ENCODE measurements at places on chromosomes 4 and X.

GRCh38 chr4:179797738-179798137 lies 2355.5 kb upstream of the AGA start:
- DNase-seq: no peak

GRCh38 chr4:115944146-115944905 lies 830.9 kb upstream of the NDST4 start:
- DNase-seq: no peak

DNA sequence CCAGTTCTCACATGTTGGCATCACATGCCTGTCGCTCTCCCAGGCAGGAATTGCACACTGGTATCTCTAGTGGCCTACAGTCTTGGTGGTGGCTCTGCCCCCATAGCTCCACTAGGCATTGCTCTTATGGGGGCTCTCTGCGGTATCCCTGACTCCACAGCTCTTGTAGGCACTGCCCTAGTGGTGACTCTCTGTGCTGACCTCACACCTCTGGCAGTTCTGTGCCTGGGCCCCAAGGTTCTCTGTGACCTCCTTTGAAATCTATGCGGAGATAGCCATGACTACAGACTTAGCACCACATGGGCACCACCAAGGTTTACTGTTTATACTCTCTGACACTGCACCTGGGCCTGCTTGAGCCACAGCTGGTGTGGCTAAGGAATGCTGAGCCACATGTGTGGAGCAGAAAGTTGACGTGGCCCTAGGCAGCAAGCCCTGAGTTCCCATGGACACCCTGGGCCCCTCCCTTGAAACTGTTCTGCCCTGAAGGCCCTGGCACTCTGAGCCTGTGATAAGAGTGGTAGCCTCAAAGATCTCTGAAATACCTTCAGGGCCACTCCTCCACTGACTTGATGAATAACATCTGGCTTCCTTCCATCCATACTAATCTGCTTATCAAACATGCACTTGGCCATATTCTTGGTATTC lies 8.0 kb downstream of the SLC9B1 start:
- no peak for DNase-seq

- no peak for DNase-seq
Measured at GRCh38 chr4:84597450-84597849, 14.5 kb downstream of the CDS1 start.

DNA sequence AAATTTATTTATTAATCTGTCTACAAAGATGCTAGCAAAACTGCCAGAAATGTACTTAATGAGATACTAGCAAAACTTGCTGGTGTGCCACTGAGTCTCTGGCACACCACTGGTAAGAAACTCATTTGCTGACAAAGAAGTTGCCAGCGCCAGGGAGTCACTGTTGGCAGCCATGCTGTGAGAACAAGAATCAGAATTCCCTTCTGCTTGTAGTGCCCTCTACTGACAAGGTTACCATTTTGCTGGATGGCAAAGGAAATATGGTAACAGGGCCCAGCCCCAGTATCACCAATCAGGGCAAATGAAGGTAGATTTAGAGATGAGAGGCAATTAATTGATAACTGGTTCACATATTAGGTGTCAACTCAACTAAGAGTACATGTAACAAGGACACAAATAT lies 750.1 kb upstream of the ADGRL3 start:
- no peak for DNase-seq

GRCh38 chr4:42464550-42465094 lies 67.3 kb downstream of the SHISA3 start:
- no peak for DNase-seq

DNA sequence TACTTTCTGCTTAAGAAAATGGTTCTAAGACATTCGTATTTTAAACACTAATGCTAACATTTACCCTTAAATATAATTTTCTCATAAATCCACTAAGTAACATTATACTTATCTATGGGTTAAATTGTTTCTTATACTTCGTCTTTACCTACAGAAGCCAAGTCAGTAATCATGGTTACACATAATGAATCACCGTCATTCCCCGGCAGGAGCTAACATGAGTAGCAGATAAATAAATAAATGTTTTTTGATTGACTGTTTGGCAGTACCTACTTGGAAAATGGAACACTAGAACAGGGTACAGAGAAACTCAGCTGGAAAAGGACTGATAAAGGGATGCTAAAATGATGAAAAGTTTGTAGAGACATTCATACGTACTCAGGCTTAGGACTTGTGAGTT lies 430.4 kb downstream of the ACTRT1 start:
- DNase-seq: no peak

GRCh38 chrX:119067023-119067739 lies 5.6 kb upstream of the CT47C1 start:
- peak; percentile 75 for DNase-seq

DNA sequence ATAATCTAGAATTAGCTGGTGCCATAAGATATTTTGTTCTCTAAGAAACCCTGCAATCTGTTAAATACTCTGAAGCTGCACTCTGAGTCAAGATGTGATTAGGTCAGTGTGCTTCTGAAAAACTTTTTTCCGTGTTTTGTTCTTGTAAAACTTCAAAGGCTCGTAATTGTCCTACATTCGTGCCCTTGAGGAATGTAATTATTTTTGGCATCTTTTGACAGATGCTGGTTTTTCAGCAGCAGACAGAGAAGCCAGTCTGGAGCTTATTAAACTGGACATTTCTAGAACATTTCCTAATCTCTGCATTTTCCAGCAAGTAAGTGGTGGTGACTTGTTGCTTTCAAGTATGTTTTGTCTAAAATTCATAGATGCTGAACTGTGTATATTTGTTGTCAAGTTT lies 36.8 kb upstream of the TADA2B start:
- no peak for DNase-seq

DNA sequence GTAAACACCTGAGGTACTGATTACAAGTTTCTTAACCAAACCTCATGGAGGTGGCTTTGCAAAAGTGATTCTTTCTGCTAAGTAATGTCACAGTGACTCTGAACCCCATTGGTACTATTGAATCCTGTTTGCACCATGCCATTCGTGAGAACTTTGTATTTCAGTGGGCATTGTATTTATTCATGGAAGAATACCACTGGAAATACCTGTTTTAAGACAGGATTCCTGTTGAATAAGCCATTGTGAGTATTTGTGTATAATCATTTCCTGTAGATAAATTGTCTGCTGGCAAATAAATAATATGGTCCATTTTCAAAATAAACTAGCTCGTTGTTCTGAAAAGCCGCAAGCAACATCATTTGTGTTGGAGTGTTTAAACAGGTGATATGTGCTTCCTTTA lies 136.4 kb upstream of the GUCY1A1 start:
- DNase-seq: no peak

DNA sequence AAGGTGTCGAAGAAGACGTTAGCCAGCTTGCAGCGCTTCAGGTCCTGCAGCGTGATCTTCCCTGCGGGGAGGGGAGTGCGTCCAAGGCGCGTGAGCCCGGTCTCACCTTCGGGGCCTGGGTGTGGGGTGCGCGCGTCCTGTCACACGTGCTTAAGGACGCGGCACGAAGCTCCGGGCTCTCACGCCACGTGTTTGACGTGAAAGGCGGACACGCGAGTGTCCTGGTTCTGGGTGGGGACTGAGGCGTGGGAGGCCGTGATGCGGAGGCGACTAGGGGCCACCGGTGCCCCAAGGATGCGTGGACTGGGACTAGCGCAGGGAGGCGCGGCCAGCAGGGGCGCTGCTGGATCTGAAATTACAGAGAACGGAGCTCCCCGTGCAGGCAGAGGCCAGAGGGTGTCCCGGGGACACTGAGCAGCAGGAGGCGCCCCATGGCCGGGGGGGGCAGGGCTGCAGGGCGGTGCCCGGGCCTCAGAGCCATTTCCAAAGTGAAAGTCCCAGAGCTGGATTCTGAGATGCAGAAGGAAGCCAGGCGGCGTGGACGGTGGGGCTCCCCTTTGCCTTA lies 20.3 kb upstream of the GTPBP6 start:
- no peak for DNase-seq

- DNase-seq: no peak
Measured at GRCh38 chrX:150268839-150269355, 94.2 kb upstream of the MAMLD1 start.

- no peak for DNase-seq
Measured at GRCh38 chrX:100905620-100906019, 23.1 kb downstream of the XKRX start.

DNA sequence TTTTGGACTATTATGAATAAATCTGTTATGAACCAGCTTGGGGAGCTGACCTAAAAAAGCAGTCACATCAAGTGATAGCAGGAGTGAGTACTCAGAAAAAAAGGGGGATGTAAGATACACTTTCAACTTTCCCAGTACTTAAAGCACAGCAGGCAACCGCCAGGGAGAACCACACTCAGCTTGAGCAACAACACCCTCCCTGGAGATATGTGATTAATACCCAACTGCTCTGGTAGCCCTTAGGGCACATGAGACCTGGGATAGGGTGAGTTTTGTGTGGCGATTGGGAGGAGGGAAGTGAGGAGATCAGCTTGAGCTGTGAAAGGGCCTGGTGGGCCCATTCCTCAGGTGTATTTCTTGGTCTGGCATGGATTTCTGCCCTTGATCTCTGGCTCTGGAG lies 220.3 kb upstream of the SFRP2 start:
- no peak for DNase-seq

GRCh38 chr4:172155838-172156345 lies 342.7 kb downstream of the GALNTL6 start:
- no peak for DNase-seq

DNA sequence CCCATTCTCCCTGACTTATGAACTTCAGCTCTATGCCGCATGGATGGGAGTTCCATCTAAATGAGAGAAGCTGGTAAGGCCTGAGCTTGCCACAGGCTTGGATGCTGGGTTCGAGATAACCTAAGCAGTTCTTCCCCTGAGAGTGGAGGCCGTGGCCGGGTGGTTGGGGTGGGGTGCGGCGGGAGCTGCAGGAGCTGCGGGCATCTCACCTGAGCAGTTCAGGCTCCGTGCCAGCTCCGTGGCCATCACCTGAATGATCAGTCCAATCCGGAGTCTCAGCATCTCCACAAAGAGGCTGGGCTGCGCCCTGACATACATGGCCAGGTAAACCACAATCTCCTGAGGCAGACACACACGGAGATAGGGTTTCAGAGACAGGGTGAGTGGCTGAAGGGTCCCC lies 77.6 kb downstream of the PHKA2 start:
- no peak for DNase-seq

GRCh38 chr4:89836031-89836745 lies 773 bp downstream of the SNCA start:
- DNase-seq: peak; percentile 66

Data from HAP-1 (cell line).